ENCODE measurements at places on chromosomes 1 and 21.

- DNase-seq = no peak
Observed at GRCh38 chr21:31888936-31889371, 16.1 kb downstream of the HUNK start.

GRCh38 chr1:19376428-19377372 is 64.6 kb downstream of the SLC66A1 start:
- DNase-seq = no peak

DNA sequence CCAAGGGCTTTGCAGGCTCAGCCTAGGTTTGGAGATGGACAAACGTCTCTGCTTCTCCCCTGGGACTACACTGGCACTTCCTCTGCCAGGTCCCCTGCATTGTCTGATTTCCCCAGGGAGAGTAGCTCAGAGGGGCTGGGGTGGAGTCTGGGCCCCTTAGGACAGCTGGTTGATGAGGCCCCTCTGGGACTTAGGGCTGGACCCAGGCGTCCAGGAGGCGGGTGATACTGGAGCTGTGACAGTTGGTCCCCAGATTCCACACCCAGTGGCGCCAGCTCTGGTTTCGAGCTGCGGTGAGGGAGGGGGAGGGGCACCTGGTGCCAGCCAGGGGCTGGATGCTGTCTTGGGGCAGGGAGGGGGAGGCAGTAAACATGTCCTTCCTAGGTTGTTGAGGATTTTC is 7.4 kb upstream of the MEX3A start:
- DNase-seq = no peak

GRCh38 chr1:81562934-81563333 is 237.8 kb upstream of the ADGRL2 start:
- DNase-seq = no peak

DNA sequence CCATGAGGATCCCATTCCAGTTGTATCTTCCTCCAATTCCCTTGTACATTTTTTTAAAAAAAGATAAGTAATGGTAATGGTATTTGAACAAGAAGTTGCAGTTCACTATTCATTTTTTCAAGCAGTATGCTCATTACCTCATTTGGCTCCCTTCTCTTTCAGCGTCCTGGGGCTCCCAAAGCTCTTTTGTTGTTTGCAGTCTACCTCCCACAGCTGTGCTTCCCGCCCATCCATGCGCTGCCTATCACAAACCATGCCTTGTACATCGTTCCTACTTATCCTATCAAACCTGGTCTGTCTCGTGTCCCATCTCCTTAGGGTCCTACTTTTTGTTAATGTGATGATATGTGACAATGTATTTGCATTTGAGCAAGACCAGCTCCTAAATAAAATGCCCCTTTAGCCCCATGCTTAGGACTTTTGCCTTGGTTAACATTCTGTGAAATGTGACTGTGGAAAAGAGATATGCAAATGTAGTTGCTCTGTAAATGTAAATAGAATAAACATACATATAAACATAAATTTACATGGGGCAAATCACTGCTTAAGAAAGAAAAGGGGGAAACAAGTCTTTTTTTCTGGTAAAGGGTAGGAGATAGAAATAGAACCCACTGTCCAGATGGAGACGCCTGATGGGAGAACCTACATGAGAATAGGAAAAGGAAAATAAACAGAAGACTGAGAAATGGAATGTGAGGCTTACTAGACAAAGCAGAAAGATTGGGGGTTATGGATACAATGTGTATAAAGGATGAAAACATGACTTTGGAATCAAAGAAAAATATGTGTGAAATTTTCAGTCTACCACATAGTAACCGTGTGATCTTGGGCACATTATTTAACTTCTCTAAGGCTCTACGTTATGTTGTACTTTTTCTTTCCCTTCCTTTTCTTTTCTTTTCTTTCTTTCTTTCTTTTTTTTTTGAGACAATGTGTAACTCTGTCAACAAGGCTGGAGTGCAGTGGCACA is 59.8 kb upstream of the PLXNA2 start:
- DNase-seq = no peak

All from hindlimb muscle (tissue), 1 donor.